ENCODE measurements at places on chromosomes 11 and 22.

DNA sequence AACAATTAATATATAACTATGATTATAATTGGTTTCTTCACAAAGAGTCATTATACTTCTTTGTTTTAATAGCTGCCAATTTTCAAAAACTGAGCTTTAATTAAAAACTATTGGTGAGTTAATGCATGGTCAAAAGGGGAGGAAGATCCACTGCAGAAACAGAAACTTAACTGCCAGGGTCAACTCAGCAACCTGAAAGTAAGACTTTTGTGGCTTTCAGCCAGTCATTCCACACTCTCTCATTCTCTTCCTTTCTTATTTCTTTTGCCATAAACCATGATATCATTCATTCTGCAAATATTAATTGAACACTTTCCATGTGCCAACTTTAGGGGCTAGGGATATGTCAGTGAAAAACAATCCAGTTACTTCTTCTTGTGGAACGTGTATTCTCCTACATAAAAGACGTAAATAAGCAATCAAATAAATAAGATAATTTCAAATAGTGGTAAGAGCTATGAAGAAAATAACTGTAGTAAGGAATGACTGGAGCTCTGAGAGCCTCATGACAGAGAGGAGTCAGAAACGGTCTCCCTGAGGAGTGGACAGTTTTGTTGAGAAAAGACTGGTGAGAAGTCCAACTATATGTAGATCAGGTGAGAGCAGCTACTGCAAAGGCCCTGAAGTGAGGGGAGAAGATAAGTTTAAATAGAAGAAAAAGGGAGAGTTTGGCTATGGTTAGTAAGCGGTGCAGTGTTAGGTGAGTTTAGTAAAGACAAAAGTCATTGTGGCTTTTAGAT, 130.5 kb downstream of the GRIA4 start:
- no peak for DNase-seq

GRCh38 chr22:38110008-38110862, at the start of gene BAIAP2L2:
TSS of gene BAIAP2L2 (minus strand) at chr22:38110684. CDS start at chr22:38110525, 159 bp downstream.
- peak; percentile 40 for DNase-seq

- DNase-seq, result no peak
These were observed 44.6 kb downstream of the LIF start for GRCh38 chr22:30201945-30202344.

DNA sequence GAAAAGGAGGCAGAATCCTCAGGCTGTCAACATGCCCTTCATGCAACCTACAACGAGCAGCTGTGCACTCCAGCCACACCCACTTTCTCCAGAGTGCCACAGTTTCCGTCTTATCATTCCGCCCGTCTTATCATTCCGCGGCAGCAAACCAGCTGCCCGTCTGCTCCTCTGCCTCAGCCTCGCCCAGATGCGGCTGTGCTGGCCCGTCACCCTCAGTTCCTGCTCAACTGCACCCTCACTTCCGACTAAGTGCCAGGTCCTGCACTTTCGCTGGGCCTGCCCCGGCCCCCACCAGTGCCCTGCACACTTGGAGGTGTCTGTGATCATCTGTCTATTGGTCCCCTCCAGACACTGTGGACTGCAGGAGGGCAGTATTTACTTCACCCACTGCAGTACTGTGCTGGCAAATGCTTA, 43.7 kb downstream of the MICAL3 start:
- DNase-seq, result no peak

DNA sequence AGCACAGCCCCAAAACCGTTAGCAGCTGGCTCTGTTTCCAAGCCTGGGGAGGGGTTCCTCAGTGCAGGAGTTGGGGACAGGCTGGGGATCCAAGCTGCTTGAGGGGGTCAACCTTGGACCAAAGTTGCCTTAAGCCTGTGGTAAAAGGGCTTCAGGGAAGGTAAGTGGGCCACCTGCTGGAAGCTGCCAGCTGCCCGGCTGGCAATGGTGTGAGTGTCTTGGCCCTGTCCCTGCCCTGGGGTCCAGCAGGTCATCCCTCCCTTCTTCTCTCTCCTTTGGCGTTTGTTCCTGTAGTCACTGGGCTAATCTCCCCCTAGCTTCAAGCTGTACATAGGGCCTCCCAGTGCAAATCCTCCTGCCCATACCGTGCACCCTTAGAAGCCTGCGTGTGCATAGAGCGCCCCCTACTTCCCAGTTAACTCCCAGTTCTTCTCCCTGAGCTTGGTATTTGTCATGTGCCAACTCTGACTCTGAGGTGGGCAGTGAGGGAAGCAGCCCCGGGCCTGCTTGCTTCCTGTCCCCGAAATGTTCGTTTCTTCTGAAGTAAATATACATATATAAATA, 4.4 kb downstream of the TMEM258 start:
- DNase-seq, result peak; percentile 74

- DNase-seq, result no peak
These were observed 20.2 kb downstream of the AMOTL1 start for GRCh38 chr11:94788396-94788795.

- no peak for DNase-seq
These were observed 512.8 kb downstream of the INSC start for GRCh38 chr11:15627560-15627959.

DNA sequence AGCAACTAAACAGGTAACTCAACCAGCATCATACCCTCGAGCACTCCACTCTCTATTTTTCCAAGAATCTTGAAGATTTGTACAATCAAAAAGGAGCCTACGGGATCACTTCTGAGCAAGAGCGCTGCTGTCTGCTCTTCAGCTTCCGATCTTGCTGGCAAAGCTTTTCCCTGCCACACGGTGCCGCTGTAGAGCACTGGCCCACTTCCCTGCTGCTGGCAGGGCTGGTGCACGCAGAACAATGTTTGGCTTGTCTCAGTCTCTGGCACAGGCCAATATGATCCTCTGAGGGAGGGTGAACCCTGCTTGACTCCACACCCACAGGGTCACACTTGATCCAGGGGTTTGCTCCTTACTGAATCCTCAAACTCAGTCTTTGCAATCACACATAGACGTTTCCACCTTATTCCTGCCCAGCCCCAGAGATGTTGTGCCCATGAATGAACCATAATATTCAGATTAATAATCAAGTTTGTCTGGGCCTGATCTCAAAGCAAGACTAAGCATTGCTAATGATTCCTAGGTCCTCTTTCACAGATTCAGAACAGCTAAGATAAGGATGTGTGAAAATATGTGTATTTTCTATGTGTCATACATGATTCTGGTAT, 536.6 kb downstream of the SOX6 start:
- DNase-seq, result peak; percentile 73

GRCh38 chr22:48403521-48404403, 1423.9 kb downstream of the BRD1 start:
- DNase-seq, result no peak

DNA sequence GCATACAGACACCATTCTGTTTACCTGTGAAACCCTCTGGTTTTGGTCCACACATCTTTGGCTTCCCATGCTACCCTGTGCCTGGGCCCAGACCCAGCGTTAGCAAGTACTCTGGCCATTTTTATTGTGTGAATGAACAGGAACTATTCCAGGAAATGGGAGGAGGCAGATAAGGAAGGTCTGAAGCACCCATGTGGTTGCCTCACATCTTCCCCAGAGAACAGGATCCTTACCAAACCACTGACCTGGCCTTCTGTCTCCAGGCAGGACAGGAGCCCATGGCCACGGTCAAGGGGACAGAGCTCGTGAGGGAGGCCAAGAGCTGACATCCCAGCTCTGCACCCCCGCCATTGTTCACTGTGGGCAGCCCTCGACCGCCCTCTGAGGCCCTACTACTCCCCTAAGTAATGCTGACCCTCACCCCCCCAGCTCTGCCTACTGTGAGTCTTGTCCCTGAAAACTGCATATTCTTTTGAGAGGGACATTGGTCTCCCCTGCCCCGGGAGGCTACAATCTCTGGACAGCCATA, 97.7 kb upstream of the TP53I11 start:
- DNase-seq, result no peak

GRCh38 chr11:76119779-76120178, 86.5 kb downstream of the WNT11 start:
- no peak for DNase-seq

- DNase-seq, result no peak
These were observed 44.5 kb downstream of the PIK3C2A start for GRCh38 chr11:17163291-17163690.

DNA sequence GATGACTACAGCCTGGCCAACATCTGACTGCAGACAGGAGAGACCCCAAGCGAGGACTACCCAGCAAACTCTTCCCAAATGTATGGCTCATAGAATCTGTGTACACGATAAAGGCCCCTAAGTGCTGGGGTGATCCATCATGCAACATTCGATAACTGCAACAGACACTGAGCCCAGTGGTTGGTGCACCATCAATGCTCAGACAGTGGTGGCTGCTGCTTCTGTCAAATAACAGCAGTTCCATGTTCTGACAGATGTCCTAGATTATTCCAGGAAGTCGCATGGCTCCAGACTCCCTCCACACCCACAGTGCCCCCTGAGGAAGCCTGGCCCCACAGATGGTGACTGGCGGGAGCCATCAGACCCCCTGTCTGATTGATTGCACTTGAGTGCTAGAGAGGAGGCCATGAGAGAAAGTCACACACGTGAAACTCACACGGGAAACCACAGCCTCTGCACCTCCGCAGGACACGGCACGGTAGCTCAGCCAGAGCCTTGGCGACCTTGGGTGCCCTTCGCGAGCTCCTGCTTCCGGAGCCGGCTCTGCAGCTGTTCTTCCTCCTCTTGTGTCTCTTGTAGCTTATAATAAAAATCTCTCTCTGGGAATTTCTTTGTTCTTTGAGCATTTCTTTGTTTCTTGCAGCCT, 1155.9 kb downstream of the TBC1D22A start:
- DNase-seq, result no peak

GRCh38 chr22:33850193-33850592, 70.1 kb downstream of the LARGE1 start:
- no peak for DNase-seq

- no peak for DNase-seq
These were observed 888.0 kb downstream of the BRD1 start for GRCh38 chr22:48939441-48940265.

- DNase-seq, result no peak
These were observed 11.4 kb downstream of the FAM181B start for GRCh38 chr11:82722231-82722630.

- no peak for DNase-seq
These were observed 29.7 kb downstream of the KIAA0930 start for GRCh38 chr22:45210991-45211390.

GRCh38 chr11:69140635-69141034, 15.1 kb upstream of the SMIM38 start:
- DNase-seq, result no peak

DNA sequence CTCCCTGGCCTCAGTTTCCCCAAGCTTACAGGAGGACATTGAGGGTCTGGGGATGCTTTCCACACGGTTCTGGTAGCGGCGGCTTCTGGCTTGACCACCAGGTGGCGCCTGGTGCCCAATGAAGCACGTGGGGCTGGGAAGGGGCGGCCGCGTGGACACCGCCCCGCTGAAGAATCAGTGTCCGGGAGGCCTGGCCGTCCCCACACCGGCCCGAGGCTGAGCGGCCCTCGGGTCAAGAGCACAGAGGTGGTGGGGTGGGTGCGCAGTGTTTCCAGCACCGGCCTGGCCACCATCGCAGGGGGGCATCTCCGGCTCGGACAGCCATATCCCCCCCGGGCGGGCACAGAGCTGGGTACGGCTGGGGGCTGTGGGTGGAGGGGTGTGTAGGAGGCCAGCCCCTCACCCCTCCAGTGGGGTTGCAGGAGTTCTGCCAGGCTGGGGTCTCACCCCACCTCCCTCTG, 27.8 kb upstream of the PPARA start:
- DNase-seq, result peak; percentile 72

DNA sequence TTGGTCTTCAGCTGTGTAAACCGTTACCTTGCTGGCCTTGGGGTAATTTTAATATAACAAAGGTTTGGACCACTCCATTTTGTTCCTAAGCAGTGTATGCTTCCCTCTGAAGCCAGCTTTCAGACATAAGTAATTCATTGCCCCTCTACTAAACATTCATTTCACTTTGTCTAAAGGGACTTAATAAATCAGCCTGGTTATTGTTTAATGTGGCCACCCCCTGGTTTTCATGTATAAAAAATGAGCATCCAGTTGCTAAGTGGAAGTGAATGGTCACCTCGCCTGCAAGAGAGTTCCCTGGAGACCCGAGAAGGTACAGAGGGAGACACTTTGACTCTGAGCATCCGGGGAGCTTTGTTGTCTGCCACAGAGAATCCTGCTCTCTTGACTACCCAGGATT, 3.9 kb downstream of the ABTB2 start:
- no peak for DNase-seq

DNA sequence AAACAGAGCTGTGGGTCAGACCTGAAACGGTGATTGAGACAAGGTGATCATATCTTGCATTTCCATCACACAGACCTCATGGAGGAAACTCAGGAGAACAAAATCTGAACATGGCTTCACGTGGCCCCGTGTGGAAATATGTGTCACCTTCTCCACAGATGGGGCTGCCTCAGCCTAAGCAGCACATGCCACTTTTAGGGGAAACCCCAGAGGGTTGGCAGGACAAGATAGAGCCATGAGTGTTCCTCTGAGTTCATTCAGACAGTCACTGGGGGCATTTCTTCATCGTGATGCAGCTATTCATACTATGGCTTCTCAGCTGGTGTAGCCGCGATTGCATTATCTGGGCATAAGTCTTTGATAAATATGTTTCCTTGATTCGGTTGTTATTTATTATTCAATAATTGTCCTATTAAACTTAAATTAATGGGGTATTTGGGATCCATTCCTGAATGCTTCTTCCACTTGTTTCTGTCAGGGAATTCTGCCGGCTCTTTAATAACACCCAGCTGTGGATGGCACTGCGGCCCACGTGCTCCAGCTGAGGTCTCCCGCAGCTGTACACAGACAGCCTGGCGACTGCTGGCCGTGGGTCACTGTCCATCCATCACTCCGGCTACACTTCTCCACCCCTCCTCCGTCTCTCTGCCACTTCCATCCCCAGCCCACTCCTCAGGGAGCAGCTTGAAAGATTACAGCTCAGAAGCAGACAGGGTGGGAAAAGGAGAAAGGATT, 485.1 kb downstream of the OPCML start:
- no peak for DNase-seq

- no peak for DNase-seq
These were observed 11.3 kb upstream of the SESN3 start for GRCh38 chr11:95242091-95242844.

DNA sequence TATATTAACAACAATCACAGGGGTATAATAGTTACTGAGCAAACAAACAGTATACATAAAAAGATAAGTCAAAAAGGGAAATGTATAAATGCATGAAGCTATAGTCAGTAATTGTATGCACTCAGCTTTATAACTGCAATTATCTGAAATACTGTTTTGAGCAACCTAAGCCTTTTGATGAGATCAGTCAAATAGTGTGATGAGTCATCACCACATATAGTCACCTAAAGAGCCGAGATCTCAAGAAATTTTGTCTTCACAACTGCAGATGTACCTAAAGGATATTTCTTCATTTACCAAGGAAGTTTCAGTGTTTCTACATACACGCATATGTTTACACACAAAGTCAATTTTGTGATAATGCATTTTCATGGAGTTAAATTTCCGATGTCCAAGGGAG, 5.4 kb upstream of the OR51A2 start:
- no peak for DNase-seq

All from H9 (cell line).